CMK (cell line): ENCODE measurements at places on chromosomes 1 and 21.

DNA sequence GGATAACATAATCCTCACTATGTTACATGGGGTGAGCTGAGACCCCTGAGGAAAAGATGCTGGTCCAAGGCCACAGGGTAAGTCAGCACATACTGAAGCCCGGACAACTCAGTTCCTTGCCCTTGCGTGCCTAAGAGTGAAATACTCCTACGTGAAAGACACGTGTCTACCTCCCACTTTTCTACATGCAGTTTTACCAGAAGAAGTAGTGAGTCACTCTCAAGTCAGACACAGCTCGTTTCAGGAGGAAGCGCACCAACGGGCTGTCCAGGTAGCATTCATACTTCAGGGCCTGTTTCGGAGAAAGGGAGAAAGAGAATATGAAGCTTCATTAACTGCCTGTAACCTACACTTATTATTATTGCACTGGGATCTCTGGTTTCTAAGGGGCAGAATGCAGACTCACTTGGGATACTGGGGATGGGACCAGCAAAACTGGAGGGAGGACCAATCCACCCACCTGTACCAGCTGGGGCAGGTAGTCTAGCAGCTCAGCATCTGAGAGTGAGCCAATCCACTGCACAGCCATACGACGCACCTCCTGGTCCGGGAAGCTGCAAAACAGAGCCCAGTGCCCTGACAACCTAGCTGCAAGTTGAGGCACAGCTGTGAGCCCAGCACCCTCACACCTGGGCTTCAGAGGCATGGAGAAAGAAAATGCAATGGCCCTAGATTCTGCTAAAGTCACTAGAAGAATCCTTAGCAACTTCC lies 32.4 kb upstream of the PPP1R15B start:
- no peak for DNase-seq

DNA sequence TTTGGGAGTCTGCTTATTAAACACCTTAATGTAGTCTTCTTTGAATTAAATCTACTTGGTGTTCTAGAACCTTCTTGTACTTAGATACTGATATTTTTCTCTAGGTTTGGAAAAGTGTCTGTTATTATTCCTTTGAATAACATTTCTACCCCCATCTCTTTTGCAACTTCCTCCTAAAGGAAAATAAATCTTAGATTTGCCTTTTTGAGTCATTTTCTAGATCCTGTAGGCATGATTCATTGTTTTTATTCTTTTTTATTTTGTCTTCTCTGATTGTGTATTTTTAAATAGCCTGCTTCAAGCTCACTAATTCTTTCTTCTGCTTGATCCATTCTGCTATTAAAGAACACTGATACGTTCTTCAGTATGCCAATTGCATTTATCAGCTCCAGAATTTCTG lies 155.9 kb upstream of the NEGR1 start:
- no peak for DNase-seq

- peak; percentile 78 for DNase-seq
Measured at GRCh38 chr1:10510520-10511493, 36.1 kb downstream of the PEX14 start.

GRCh38 chr1:111733183-111733991 lies 5.8 kb downstream of the INKA2 start:
- DNase-seq, result peak; percentile 63

DNA sequence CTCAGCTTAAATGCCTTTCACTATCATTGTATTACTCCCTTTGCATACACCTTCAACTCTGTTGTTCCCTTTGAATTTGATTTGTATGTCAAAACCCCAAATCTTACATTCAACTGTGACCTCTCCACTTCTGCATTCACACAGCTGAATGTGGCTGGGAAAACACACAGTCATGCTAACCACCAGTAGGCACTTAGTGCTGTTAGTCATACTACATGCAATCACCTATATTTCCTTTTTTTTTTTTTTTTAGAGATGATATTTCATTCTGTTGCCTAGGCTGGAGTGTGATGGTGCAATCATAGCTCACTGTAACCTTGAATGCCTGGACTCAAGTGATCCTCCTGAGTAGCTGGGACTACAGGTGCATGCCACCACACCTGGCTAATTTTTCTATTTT lies 16.2 kb downstream of the BTBD8 start:
- DNase-seq, result no peak

DNA sequence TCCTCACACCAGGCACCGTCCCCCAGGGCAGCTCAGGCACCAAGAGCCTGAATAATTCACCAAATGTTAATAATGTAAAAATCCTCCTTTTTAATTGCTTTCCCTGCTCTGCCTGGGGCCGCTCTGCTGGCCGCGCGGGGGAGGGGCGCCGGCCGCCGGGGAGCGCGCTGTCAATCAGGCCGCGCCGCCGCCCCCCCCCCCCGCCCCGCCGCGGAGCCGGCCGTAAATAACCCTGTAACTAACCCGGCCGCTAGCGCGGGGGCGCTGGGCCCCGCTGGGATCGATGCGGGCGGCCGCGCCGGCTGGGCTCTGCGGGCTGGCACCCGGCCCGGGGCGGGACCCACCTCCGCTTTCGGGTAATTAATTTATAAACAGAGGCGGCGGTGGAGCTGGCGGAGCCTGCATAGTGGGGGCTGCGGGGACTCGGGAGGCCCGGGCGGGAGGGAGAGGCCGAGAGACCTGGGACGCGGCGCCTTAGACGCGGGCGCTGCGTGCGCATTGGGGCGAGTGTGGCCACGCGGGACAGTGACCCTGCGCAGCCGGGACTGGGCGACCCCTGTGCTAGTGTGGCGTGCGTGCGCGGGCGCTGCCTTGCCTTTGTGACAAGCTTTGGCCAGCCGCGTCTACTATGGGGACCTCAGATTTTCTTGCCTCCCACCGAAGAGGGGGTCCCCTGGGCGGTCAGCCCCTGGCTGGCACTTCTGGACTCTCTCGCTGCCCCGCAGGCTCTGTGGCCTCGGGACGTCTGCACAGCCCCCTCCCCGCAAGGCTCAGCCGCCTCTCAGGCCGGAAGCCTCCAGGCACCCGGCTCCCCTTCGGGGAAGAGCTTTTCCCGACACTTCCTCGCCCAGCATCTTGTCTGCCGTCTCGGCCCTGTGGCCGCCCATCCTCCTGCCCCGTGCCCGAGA lies 16.6 kb downstream of the SAMD11 start:
- DNase-seq, result no peak

DNA sequence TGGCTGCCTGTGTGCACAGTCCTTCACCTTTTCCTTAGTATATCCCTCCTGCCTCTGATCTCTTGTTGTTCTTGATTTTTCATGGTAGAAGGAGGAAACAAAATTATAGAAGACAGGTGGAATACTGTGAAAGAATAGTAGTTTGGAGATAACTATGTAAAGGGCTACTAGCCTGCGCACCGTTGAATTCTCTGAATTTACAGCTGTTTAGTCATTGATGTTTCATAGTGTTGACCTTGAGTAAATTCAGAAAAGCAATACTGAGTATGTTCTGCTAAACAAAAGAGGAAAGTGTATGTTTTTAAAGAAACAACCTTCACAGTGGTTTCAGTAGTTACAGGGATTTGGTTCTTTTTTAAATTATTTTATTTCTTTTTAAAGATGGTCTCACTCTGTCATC lies 18.1 kb downstream of the CAMTA1 start:
- DNase-seq, result no peak

GRCh38 chr1:169003864-169004516 lies 102.5 kb upstream of the ATP1B1 start:
- DNase-seq, result no peak
